ENCODE measurements at places on chromosomes 6 and 20.

DNA sequence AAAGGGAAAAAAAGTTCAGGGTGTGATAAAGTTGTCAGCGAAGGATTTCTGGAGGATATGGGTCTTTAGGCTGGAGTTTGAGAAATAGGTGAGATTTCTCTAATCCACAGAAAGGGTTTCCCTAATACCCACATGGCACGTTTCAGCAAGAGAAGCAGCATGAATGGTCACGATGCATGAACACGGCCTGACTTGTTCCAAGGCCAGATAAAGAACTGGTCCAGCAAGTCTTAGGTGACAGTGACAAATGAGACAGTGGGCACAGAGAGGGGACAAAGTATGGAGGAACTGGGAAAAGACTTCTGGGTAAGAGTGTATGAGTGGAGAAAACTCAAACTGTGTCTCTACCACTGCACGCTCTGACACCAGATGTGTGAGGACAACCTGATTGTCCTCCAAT lies 262.0 kb upstream of the FOXQ1 start:
- no peak for DNase-seq

- no peak for DNase-seq
Observed at GRCh38 chr6:12653486-12653885, 63.1 kb upstream of the PHACTR1 start.

DNA sequence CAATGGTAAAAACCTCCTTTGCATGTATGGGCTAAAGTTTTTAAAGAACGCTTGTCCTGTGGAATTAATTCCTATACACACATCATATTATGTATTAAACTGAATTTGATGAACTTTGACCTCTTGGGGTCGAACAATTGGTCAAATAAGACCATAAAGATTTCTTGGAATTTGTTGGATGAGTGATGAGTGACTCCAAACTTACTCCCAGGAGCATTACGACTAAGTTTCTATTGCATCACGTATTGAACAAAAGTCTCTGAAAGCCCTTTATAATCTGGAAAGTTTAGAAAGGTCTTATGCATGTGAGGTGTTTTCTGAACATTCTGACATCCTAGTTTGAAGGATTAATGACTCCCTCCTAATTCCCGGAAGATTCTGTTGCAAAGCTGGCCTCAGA lies 126.9 kb upstream of the BMP5 start:
- no peak for DNase-seq

DNA sequence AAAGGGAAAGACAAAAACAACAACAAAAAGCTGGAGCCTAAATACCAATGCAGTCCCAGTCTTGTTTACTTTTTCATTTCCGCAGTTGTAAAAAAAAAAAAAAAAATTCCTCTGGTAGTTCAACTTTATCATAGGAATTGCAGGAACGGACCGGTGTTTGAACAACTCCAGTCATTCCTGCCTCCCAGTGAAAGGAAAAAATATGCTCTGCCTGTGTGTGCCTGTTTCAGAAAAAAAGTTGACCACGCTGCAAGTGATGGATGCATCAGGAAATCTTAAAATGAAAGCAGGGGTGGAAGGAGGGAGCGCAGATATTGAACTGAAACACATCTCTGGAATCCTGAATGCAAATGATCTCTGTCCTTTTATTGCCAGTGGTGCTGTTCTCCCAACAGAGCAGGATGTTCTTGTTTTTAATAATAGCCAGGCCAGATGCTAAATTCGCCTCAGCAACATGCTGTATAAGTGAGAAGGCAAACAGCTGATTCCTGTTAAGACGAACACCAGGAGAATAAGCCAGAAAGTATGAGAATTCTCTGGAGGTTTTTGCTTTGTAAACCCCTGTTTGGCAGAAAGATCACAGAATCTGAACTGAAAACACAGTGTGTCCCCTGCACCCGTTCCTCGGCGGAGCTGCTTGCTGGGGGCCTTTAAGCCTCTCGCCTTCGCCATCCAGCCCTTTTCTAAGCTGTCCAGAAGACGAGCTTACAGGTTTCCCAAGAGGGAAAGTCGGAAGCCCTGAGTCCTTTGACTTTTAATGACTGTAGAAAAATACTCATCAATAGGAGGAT lies 178.4 kb upstream of the SUPT3H start:
- DNase-seq: no peak
